ENCODE measurements at places on chromosomes 12 and 14.

DNA sequence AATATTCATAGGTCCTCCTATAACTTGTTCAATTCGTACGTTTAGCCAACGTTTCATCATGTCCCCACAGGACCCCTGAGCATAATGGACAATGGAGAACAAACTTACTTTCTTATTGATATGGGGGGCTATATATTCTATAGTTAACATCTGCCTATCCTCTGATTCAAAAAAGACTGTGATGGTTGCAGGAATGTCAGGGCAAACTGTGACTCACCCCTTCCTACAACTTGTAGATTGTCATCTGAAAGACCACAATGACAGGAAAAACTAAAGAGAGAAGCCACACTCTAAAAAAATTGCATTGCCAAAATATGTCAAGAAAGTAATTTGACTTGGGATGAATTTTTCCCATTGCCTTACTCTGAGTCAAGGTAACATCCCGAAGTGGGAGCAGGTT lies 50.8 kb downstream of the CATSPERB start:
- DNase-seq = no peak

GRCh38 chr12:127964717-127965116 lies 302.3 kb upstream of the TMEM132C start:
- DNase-seq = no peak

DNA sequence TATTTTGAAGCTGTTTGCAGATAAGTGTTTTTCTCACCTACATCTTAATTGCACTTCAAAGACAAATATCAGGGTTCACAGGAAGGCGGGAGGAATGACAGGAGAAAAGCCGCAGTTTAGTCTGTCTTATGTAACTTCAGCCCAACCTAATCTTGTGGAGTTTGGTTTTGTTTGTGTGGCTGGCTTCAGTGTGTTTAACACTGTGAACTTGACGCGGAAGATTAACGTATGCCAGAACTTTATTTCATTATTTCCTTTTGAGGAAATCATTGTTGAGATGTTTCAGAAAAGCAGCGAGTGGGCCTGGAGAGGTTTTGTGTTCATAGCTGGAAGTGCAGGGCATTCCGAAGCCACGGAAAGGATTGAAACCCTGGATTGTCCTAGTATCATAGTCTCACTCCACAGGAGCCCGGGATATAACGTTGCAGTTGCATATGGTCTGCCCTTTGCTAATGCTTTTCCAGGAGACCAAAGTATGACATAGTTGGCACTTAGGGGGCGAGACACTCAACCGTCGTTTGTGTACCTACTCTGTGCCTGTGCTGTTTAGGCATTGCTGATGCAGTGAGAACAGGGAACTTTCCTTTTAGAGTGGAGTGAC lies 2.0 kb downstream of the PELI2 start:
- DNase-seq = peak; percentile 46

DNA sequence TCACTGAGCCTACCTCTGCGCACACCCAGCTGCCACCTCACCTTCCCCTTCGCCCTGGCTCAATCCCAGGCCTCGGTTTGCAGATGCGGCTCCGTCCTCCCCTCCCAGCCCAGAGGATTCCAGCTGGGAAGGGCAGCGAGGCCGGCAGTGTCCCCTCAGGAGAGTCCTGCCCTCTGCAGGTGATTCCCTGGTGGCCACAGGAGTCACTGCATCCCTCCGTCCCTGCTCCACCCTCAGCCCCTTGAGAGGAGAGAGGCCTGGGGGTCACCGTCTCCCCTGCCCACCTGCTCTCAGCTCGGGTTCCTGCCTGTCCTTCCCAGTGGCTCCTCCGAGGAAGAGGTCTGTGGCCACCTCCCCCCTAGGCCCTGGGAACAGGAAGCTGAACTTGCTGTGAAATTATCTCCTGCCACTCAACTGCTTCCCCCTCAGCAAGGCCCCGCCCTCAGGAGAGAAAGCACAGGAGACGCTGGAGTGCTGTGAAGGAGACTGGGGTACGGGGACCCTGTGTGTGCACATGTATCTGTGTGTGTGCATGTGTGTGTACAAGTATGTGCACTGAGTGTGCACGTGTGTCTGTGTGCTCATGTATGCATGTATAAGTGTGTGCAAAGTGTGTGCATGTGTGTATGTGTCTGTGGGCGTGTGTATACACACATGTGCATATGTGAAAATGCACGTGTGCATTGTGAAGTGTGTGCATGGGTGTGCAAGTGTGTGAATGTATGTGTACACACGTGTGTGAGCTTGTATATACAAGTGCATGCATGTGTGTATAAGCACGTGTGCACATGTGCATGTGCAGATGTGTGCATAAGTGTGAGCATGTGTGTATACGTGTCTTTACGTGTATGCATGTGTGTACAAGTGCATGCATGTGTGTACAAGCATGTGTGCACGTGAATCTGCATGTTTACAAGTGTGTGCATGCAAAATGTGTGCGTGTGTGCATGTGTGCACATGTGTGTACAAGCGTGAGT lies 13.2 kb upstream of the GALNT9 start:
- DNase-seq = no peak

- no peak for DNase-seq
These were observed 52.6 kb downstream of the EEA1 start for GRCh38 chr12:92876496-92876895.

DNA sequence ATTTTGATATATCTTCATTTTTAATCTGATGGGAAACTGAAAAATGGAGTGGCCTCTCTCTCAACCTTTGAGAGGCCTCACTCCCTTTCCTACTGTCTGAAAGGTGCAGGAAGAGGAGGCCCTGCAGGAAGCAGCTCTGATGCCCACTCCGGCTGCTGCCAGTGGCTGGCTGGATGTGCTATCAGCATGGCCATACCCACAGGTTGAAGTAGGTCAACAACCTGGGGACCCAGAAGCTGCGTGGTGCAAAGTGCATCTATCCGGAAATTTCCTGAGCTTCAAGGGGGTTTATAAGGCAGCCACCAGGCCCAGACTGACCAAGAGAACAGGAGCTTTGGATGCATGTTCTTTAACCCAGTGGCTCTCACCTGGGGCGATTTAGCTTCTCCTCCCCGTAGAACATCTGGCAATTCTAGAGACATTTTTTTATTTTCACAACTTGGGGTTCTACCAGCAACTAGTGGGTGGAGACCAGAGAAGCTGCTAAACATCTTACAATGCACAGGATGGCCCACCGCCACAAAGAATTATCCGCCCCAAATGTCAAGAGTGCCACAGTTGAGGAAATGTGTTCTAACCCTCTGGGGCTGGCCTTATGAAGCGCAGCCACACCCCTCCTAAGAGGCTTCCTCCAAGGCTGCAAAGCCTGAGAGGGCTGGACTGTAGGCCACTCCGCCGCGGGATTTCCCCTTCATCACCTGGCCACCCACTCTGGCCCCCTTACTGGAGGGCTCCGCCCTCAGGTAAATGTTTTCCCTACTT lies 8.2 kb upstream of the BATF start:
- no peak for DNase-seq

GRCh38 chr14:69039288-69039628 lies 60.2 kb upstream of the ACTN1 start:
- DNase-seq = peak; percentile 76

- peak; percentile 83 for DNase-seq
These were observed 89.7 kb downstream of the CAND1 start for GRCh38 chr12:67358781-67359338.

GRCh38 chr14:23632461-23633159 lies 3.6 kb upstream of the DHRS2 start:
- no peak for DNase-seq

GRCh38 chr12:85798122-85798521 lies 38.1 kb downstream of the RASSF9 start:
- no peak for DNase-seq

GRCh38 chr12:89481213-89481914 lies 43.2 kb downstream of the GALNT4 start:
- DNase-seq = peak; percentile 45

- DNase-seq = no peak
These were observed 17.0 kb upstream of the CFAP54 start for GRCh38 chr12:96472384-96472783.

DNA sequence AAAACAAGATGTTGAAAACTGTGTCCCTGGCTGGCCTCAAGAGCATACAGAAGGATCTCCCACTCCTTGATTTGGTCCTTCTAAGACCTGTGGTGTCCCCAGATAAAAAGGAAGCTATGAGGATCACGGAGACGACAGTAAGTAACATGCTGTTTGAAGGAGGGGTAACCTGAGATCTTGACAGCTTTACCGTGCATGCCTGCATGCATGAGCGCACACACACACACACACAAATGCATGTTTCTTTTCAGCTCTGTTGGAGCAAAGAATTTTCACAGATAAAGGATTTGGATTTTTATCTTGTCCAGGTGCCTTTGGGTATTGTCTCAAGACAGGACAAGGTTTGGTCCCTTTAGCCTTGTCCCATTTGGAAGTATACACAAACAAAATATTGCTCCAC lies 411.6 kb upstream of the CCDC196 start:
- no peak for DNase-seq

DNA sequence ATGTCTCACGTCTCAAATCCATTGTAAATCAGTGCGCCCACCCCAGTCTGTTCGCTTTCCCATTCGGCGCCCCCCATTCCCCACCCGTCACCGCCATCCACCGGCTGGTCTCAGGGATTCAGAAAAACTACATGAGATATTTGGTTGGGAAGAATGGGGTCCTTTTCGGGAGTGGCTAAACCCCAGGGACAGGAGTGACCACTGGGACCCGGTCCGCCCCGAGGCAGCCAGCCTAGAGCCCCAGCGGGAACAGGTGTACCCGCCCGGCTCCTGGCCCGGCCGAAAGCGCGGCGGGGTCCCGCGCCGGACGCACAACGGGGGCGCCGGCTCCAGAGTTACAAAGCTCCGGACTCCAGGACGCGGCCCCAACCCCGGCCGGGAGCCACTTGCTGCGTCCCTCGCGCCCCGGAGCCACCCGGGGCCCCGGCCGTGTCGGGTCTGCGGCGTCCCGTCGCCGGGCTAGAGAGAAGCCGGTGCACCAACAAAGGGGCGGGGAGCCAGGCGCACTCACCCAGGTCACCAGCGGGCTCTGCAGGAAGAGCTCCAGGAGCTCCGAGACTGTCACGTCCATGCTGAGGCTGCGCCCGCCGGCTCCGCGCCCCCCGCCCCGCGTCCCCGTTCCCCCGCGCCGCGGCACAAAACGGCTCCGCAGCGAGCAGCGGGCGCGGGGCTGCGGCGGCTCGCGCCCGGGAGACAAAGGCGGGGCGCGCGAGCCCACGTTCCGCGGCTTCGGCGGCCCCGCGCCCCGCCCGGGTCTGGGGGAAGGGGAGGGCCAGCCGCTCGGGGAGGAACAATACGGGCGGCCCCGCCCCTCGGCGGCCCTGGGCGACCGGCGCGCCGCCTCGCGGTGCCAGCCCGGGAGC lies at the start of gene CCDC88C:
Gene CCDC88C, minus strand, starts transcription at position 701 of the 863 bp plus-strand sequence. Its CDS starts 130 bp downstream, at position 571.
- no peak for DNase-seq

DNA sequence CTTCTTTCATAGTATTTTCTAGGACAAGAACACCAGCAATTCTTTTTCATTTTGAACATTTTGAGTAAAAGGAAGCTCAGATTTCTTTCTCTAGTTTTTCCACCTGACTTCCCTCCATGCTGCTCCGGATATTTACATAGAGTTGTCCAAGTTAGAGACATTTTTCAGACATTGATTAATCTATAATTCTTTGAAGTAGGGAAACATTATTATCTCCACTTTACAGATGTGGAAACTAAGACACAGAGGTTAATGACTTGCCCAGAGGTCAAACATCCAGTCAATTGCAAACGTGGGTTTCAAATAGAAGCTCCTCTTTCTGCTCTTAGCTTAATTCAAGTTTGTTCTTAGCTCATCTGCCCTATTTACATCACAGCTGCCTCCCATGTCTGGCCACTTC lies 138.3 kb downstream of the EGLN3 start:
- DNase-seq = no peak

- DNase-seq = no peak
These were observed 154.1 kb upstream of the ARID2 start for GRCh38 chr12:45575417-45575816.

DNA sequence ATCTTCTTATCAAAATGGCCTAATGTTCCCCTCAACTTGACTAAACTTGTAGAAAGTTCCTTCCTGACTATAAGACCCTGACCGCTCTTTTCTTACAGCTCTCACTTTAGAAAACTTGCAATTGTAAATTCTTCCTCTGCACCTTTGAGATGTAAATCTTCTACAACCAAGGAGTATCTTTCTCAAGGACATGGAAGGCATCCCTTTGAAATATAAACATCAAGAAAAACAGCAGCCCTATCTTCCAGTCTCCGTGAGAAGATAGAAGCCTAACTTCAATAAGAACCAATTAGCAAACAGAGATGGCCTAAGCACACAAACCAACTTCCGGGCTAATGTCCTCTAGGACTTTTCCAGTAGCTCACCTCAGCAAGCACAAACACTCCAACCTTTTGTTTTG lies 210.3 kb downstream of the CPNE8 start:
- DNase-seq = no peak

Data from IMR-90 (cell line).